ENCODE measurements at places on chromosomes 7 and 10. TPM values are rescaled to one million over a fixed set of nuclear protein-coding genes. Genes with fewer than 3 reads are reported as not detected.

Gene KNDC1
- total RNA-seq = 2.3 TPM

Gene ACTA2
- total RNA-seq = 85.4 TPM

Gene H2BK1
- total RNA-seq = not detected

Gene LRRN3
- 3.2 TPM for total RNA-seq

Gene CALHM1
- not detected for total RNA-seq

Gene OR2A42
- not detected for total RNA-seq

Gene MMD2
- not detected for total RNA-seq

Gene C10orf67
- 0.44 TPM for total RNA-seq

Gene MYOF
- 263 TPM for total RNA-seq

Gene GDI2
- 540 TPM for total RNA-seq

Gene PRKCQ
- total RNA-seq = not detected

Gene DEPP1
- total RNA-seq = 77.9 TPM

Gene USP54
- total RNA-seq = 9.2 TPM

Gene SLC13A4
- total RNA-seq = 1.2 TPM
